ENCODE measurements at places on chromosomes 3 and 15.

- DNase-seq: no peak
Observed at GRCh38 chr3:66370179-66370578, 130.6 kb downstream of the LRIG1 start.

DNA sequence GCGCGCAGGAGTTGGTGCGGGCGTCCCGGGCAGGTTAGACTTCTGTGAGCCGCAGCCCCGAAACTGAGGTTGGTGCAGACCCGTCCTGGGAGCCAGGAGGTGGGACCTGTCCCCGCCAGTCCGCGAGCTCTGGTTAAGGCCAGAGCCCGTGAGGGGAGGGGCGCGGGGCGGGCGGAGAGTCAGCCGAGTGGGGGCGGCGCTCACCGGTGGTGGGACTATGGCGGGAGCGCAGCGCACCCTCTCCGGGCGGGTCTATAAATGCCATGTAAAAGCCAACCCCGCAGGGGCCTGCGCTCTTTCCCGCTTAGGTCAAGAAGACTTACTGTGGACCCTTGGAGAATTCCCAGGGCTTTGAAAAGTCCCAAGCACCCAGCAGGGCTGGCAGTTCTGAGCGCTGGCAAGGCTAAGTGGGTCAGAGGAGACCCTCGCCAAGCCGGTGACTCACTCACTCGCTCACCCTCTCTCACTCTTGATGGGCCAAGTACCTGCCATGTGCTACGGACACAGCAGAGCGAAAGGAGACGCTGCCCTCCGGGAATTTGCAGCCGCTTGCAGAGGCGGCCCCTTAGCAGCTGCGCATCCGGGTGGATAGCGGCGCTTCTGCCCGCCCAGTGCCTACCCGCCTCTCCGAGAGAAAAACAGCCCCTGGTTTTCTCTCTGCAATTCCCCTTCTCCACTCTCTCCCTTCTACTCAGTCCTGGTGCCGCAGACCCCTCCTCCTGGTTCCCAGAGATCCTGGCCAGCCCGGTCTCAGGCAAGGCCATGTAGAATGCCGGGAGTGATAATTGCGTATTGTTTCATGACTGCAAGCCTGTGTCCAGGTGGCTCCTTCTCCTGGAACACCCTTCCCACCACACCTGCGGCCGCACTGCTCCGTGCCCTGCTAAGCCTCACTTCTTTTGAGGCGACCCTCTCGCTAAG, at the start of gene ALDH1L1:
Gene ALDH1L1, minus strand, starts transcription at position 110 of the 921 bp plus-strand sequence. CDS start 19,607 bp downstream, outside the sequence.
- no peak for DNase-seq

- no peak for DNase-seq
Observed at GRCh38 chr15:48963524-48964113, at the start of gene SHC4. SHC4 (minus strand) TSS chr15:48963919; CDS start chr15:48963015, 904 bp downstream.

DNA sequence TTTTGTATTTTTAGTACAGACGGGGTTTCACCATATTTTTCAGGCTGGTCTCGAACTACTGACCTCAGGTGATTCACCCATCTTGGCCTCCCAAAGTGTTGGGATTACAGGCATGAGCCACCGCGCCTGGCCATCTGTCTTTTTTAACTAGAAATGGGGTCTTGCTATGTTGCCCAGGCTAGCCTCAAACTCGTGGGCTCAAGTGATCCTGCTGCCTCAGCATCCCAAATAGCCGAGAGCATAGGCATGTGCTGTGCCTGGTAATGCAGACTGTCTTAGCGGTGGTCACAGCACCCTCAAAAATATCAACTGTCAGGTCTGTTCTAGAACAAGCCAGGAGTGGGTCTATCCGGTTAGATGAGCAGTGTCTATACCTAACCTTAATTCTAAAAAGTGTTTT, 48.2 kb downstream of the SPATA12 start:
- no peak for DNase-seq

- no peak for DNase-seq
Observed at GRCh38 chr3:36393563-36393962, 13.3 kb downstream of the STAC start.

- no peak for DNase-seq
Observed at GRCh38 chr3:56980798-56981390, 79.6 kb upstream of the SPATA12 start.

DNA sequence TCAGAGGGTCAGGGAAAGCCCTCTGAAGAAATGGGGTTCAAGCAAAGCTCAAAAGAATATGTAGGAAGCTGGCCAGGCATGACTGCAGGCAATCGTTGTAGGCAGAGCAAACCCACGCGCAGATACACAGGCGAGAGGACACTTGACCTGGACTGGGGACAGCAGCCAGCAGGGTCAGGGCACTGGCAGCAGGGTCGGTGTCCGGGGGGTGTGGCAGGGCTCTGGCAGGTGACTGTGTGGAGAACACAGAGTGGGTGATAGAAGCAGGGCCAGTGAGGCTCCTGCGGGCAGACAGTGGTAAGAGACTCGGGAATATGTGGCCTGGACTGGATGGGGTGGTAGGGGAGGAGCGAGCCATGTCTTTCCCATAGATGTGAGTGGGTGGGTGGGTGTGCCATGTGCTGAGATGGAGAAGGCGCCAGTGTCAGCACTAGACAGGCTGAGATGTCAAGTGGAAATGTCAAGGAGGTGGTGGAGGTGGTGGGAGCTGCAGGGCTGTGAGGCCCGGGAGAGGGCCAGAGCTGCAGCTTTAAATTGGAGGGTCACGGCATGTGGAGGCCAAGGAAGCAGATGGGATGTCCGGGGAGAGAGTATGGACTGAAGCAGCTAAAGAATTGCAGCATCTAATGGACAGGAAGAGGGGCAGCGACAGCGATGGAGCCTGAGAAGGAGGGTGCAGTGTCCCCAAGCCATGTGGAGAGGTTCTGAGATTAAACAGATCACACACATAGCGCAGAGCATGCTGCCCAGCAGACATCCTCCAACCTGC, 13.4 kb downstream of the TMEM43 start:
- no peak for DNase-seq

GRCh38 chr3:20539666-20540065, 353.7 kb upstream of the SGO1 start:
- no peak for DNase-seq

Measured in stimulated activated CD8-positive, alpha-beta memory T cell treated with anti-CD3 and anti-CD28 coated beads, Interleukin-4, amount 100 ng/mL, for 4 hours (primary cell).